ENCODE measurements at places on chromosomes 2 and 18. TPM values are rescaled to one million over a fixed set of nuclear protein-coding genes. Genes with fewer than 3 reads are reported as not detected.

DNA sequence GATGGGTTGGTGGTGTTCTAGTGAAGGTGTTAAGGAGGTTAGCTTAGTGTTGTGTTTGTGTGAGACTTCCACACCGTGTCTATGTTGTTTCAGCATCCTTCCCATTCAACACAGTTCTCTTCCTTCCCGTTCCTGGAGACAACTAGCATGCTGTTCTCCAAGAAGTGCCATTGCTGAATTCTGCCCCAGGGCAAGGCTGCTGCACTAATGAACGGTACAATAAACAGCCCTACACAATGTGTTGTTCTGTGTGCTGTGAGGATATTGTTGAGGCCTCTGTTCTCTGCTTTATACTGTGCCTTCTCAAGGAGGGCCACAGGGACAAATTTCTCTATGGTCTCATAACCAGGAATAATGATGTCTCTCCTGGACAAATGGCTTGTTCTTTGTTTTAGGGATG lies 39.8 kb upstream of the ZEB2 start:
- H3K27me3 ChIP-seq, result no peaks in the 10 kb centered on the region
- H3K27ac ChIP-seq, result no peak overlapping the region
- H3K36me3 ChIP-seq, result no peaks in the 10 kb centered on the region
- peak; percentile 31 for DNase-seq
- peaks cover 17% of the 10 kb centered on the region for H3K4me1 ChIP-seq
- peak overlapping the region; percentile 1 for H3K4me3 ChIP-seq

The INHBB gene
- 0.14 TPM for total RNA-seq

- H3K4me1 ChIP-seq, result no peaks in the 10 kb centered on the region
- H3K36me3 ChIP-seq, result no peaks in the 10 kb centered on the region
- no peak overlapping the region for H3K4me3 ChIP-seq
- no peak for DNase-seq
- H3K27ac ChIP-seq, result no peak overlapping the region
These were observed 2.2 kb downstream of the UGT1A9 start for GRCh38 chr2:233673896-233674295.

GRCh38 chr2:172108587-172108930 lies 5.9 kb upstream of the DLX2 start:
- no peak for DNase-seq
- H3K27me3 ChIP-seq, result peaks cover 58% of the 10 kb centered on the region
- H3K27ac ChIP-seq, result no peak overlapping the region

GRCh38 chr2:161130354-161130753 lies 29.9 kb upstream of the TANK start:
- no peaks in the 10 kb centered on the region for H3K36me3 ChIP-seq
- no peak overlapping the region for H3K27ac ChIP-seq
- H3K4me1 ChIP-seq, result peaks cover 6% of the 10 kb centered on the region
- H3K4me3 ChIP-seq, result no peak overlapping the region
- H3K27me3 ChIP-seq, result peaks cover 2% of the 10 kb centered on the region

The KCNS3 gene
- 1.4 TPM for total RNA-seq

The ACTG2 gene
- not detected for total RNA-seq

DNA sequence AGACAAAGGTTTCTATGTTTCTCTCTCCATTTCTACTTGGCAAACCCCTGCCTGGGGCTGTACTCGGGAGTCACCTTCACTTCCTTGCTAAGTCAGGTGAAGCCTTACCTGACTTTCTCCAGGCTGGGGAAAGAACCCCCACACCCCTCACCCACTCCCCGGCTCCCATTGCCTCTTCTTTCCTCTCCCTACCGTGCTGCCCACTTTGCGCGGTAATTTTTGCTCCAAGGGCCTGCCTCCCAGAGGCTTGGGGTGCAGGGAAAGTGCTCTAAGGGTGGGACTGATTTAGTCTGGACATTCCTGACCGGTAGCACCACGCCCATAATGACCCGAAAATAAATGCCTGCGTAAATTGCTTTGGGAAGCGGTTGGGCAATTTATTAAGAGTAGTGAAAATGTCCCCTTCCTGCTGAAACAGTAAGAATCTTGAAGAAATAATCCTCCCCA lies 49.1 kb upstream of the ATP6V1B1 start:
- H3K4me1 ChIP-seq, result peaks cover 28% of the 10 kb centered on the region
- peaks cover 7% of the 10 kb centered on the region for H3K36me3 ChIP-seq
- H3K27me3 ChIP-seq, result peaks cover 100% of the 10 kb centered on the region
- H3K27ac ChIP-seq, result no peak overlapping the region
- no peak for DNase-seq
- peak overlapping the region; percentile 69 for H3K4me3 ChIP-seq

The CCDC141 gene
- total RNA-seq, result not detected

The SERPINB12 gene
- total RNA-seq, result not detected

DNA sequence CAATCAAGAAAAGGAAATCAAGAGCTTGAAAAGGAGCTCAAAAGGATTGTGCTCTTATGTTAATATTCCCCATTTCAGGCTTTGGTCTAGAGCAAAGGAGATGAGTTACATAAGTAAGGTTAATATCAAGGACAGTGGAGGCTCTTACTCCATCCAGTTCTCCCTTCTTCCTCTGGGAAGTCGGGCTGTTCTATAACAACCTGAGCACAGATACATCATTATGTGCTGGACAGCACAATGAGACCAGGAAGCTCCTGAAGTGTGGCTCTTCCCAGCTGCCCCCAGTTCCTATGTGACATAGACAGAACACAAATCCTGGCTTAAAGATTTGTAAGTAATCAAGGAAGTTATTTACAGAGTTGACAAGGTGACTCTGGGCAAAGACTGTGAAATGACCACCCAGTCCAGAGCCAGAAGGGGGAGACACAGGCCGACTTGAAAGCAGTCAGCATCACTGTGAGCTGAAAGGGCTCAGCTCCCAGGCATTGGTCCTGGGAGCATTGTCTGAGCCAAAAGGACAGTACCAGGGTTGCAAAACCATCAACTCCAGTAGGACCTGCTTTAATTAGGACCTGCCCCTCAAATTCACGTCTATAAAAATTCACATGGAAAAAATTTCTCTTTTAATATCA lies 917.6 kb upstream of the ACVR2A start:
- DNase-seq, result peak; percentile 53
- peaks cover 6% of the 10 kb centered on the region for H3K4me1 ChIP-seq
- H3K27ac ChIP-seq, result peak overlapping the region; percentile 12
- no peaks in the 10 kb centered on the region for H3K36me3 ChIP-seq
- H3K4me3 ChIP-seq, result no peak overlapping the region
- no peaks in the 10 kb centered on the region for H3K27me3 ChIP-seq

DNA sequence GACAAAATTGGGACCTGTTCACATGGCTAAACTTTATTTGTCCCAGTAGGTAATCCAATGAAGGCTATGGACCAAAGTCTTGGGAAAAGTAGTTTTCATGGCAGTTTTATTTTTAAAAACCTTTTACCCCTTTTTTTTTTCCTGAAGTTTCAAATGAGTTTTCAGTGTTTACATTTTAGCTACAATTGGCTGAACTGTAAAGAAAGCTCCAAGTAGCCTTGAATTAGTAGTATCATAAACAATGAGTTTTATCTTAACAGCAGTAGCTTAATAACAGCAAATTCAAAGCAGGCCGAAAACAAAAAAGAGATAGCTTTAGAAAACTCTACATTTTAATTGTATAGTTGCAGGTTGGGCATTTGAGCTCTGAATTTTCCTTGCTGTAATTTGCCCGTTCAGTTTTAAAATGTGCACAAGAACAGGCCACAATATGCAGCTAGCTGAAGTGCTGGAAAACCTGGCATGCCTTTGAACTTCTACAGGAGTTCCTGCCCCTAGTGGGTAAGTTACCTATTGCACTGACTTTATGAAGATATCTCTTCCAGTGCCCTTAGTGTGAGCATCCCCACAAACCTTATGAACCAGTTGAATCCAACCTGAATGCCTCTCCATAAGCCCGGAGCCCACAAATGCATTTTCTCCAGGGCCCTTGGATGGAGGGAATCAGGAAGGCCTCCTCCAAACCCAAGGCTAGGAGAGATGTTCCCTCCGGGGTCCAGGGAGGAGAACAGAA lies 106.7 kb downstream of the XRCC5 start:
- H3K27ac ChIP-seq, result no peak overlapping the region
- no peaks in the 10 kb centered on the region for H3K27me3 ChIP-seq
- H3K4me1 ChIP-seq, result peaks cover 14% of the 10 kb centered on the region
- peaks cover 5% of the 10 kb centered on the region for H3K36me3 ChIP-seq
- DNase-seq, result no peak
- no peak overlapping the region for H3K4me3 ChIP-seq

DNA sequence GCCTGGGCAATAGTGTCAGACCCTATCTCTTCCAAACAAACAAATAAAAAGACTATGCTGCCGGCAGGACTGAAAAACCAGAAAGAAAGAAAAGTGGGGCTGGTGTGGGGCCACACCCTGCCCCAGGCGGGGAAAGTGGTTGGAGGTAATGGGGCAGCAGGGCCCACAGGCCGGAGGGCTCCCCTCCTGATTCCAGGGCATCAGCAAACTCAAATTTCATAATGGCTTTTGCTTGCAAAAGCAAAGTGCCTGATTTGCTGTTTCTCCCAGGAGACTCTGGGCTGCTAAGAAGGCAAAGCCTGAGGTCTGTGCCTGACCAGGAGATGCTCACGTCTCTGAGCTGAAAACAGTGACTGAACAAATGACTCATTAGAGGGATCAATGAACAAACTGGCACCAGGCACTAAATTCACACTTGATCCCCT lies 121.9 kb downstream of the HDAC4 start:
- no peak overlapping the region for H3K4me3 ChIP-seq
- H3K4me1 ChIP-seq, result peaks cover 44% of the 10 kb centered on the region
- no peaks in the 10 kb centered on the region for H3K27me3 ChIP-seq
- peak overlapping the region; percentile 72 for H3K27ac ChIP-seq
- no peak for DNase-seq

The CFC1B gene
- not detected for total RNA-seq

- peaks cover 39% of the 10 kb centered on the region for H3K4me1 ChIP-seq
- no peak overlapping the region for H3K27ac ChIP-seq
- H3K4me3 ChIP-seq, result no peak overlapping the region
These were observed 77.9 kb downstream of the LIMS1 start for GRCh38 chr2:108612153-108612513.

GRCh38 chr2:106972782-106973181 lies 86.8 kb upstream of the ST6GAL2 start:
- DNase-seq, result no peak
- no peaks in the 10 kb centered on the region for H3K4me1 ChIP-seq
- no peak overlapping the region for H3K4me3 ChIP-seq
- H3K36me3 ChIP-seq, result no peaks in the 10 kb centered on the region

- no peak overlapping the region for H3K4me3 ChIP-seq
- no peaks in the 10 kb centered on the region for H3K27me3 ChIP-seq
- H3K27ac ChIP-seq, result no peak overlapping the region
- H3K4me1 ChIP-seq, result no peaks in the 10 kb centered on the region
These were observed 4.0 kb downstream of the NT5DC4 start for GRCh38 chr2:112724591-112725525.

GRCh38 chr18:67735506-67735905 lies 219.0 kb upstream of the DSEL start:
- H3K36me3 ChIP-seq, result no peaks in the 10 kb centered on the region
- no peaks in the 10 kb centered on the region for H3K4me1 ChIP-seq
- no peaks in the 10 kb centered on the region for H3K27me3 ChIP-seq
- H3K27ac ChIP-seq, result no peak overlapping the region
- H3K4me3 ChIP-seq, result no peak overlapping the region

GRCh38 chr2:137966043-137966442 lies 1.8 kb downstream of the HNMT start:
- DNase-seq, result no peak
- no peak overlapping the region for H3K27ac ChIP-seq
- no peaks in the 10 kb centered on the region for H3K36me3 ChIP-seq
- peaks cover 37% of the 10 kb centered on the region for H3K4me1 ChIP-seq
- no peaks in the 10 kb centered on the region for H3K27me3 ChIP-seq
- H3K4me3 ChIP-seq, result no peak overlapping the region

DNA sequence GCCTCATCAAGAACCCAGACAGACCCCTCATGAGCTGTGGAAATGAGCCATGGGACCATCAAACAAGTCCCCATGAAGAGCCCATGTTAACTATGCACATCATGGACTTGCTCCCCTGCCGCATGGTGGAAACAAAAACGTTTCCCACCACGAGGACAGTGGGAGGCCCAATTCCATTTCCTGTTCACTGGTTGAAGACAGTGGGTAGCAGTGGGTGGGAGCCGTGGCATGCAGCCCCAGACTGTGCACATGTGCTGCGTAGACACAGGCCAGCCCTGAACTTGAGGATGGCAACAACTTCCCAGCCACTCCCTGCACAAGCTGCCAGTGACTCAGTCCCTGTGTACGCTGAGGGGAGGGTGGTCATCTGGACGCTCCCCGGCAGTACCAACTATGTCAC lies 108.4 kb upstream of the LMAN1 start:
- no peaks in the 10 kb centered on the region for H3K36me3 ChIP-seq
- DNase-seq, result no peak
- no peak overlapping the region for H3K4me3 ChIP-seq
- no peaks in the 10 kb centered on the region for H3K4me1 ChIP-seq
- no peak overlapping the region for H3K27ac ChIP-seq

GRCh38 chr2:101627285-101628029 lies 70.0 kb upstream of the MAP4K4 start:
- no peaks in the 10 kb centered on the region for H3K27me3 ChIP-seq
- no peaks in the 10 kb centered on the region for H3K36me3 ChIP-seq
- DNase-seq, result no peak

The MLPH gene
- not detected for total RNA-seq

The DCC gene
- 11.3 TPM for total RNA-seq

The TRIP12 gene
- total RNA-seq, result 222 TPM

- H3K27me3 ChIP-seq, result no peaks in the 10 kb centered on the region
- peaks cover 13% of the 10 kb centered on the region for H3K36me3 ChIP-seq
- no peaks in the 10 kb centered on the region for H3K4me1 ChIP-seq
- DNase-seq, result no peak
- no peak overlapping the region for H3K4me3 ChIP-seq
These were observed 104.9 kb downstream of the TRABD2A start for GRCh38 chr2:84776011-84776410.

DNA sequence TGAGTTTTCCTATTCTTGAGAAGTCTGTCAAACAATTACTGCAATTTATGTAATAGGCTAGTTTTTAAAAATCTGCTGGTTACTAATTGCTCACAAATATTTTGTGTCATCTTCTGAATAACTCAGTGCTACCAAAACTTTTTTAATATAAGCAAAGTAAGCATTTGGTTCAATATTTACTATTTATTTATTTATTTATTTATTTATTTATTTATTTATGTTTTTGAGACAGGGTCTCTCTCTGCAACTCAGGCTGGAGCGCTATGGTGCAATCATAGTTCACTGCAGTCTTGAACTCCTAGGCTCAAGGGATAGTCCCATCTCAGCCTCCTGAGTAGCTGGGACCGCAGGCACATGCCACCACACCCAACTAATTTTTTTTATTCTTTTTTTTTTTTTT lies 60.4 kb upstream of the CDH20 start:
- H3K4me3 ChIP-seq, result no peak overlapping the region
- H3K4me1 ChIP-seq, result peaks cover 4% of the 10 kb centered on the region
- H3K36me3 ChIP-seq, result no peaks in the 10 kb centered on the region
- H3K27ac ChIP-seq, result no peak overlapping the region
- no peaks in the 10 kb centered on the region for H3K27me3 ChIP-seq
- no peak for DNase-seq

The CHN1 gene
- 58.7 TPM for total RNA-seq

DNA sequence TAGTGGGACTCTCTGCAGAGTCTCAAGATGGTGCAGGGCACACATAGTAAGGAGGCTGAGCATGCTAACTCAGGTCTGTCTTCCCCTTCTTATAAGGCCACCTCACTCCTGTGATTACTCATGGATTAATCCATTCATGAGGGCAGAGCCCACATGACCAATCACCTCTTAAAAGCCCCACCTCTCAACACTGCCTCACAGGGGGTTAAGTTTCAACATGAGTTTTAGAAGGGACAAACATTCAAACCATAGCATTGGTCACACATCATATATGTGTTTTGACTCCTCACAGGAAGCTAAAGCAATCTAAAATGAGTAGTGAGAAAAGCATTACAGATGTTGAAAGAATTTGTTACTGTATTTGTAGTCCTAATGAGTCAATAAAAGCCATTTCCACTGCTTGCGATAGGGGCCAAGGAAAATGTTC lies 57.5 kb downstream of the DTNA start:
- no peak for DNase-seq
- no peaks in the 10 kb centered on the region for H3K36me3 ChIP-seq
- no peak overlapping the region for H3K27ac ChIP-seq
- H3K4me3 ChIP-seq, result no peak overlapping the region
- H3K4me1 ChIP-seq, result no peaks in the 10 kb centered on the region
- H3K27me3 ChIP-seq, result no peaks in the 10 kb centered on the region

Data from neural crest cell (in vitro differentiated cells).